ENCODE measurements at places on chromosomes 1 and 21.

DNA sequence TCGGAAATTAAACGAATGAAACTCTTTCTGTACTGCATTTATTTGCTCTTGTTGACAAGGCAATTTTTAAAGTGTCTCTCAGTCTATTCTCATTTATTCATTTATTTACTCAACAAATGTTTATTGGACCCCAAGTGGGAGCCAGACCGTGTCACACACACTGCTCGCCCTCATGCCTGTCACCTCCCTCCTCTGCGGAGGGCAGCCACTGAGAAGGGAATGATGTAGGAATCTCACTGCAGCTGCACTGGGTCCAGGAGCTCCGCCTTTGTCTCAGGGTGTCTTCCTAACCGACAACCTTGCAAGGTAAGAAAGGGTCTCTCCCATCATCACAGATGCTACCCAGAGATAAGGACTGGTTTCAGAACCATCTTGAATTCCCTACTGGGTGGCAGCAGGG, 14.1 kb upstream of the KLHDC7A start:
- no peak for DNase-seq

GRCh38 chr1:200862713-200863415, 9.9 kb upstream of the GPR25 start:
- DNase-seq = no peak

DNA sequence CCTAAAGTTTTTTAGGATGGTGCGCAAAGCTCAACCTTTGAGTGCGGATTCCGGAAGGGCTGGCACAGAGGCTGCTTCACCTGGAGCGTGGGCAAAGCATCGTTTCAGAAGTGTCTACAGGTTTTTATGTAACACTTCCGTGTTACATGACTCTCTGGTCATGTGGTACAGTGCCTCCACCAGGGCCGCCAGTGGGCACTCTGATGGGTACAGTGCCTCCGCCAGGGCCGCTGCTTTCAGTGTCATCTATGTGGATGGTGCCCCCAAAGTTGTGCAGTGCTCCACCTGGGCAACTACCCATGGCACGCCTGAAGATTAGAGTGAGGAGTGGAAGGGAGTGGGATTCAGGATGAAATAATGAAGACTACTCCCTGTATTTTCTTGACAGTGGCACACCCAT, 101.4 kb upstream of the C1orf174 start:
- DNase-seq = no peak

GRCh38 chr1:193890935-193891334, 704.5 kb upstream of the B3GALT2 start:
- no peak for DNase-seq

- DNase-seq = no peak
Measured at GRCh38 chr1:4150262-4150661, 250.2 kb upstream of the C1orf174 start.

DNA sequence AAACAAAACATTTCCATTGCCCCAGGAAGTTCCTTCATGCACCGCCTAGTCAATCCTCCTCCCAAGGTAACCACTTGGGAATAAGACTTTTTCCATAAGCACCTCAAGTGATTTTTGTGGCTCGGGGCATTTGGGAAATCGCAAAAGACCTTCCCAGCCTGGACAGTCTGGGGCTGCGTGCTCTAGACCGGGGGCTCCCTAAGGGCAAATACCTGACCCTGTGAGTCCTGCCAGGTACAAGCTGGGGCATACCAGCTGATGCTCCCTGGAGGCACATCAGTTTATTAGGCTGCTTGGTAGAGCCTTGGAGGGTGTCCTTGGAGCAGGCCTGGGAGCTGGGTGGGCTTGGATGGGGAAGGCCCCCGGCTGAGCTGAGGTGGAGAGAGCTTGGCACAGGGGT, 34.4 kb downstream of the ALPL start:
- DNase-seq = no peak

- no peak for DNase-seq
Measured at GRCh38 chr1:115363171-115363570, 25.1 kb upstream of the NGF start.

- no peak for DNase-seq
Measured at GRCh38 chr1:28986306-28986910, 72.0 kb downstream of the EPB41 start.
